Upper lobe of right lung (tissue), 1 donor: ENCODE measurements at places on chromosomes 4 and X. TPM values are rescaled to one million over a fixed set of nuclear protein-coding genes. Genes with fewer than 3 reads are reported as not detected.

TCEAL6 gene
- total RNA-seq: not detected

RBM47 gene
- 105 TPM for total RNA-seq

ESX1 gene
- total RNA-seq: not detected

WNK3 gene
- total RNA-seq: 1.8 TPM

UCP1 gene
- total RNA-seq: not detected

CXCL5 gene
- 7.2 TPM for total RNA-seq

GLRA3 gene
- not detected for total RNA-seq

FRG2 gene
- total RNA-seq: not detected

SYP gene
- total RNA-seq: 3.5 TPM

RAB40A gene
- total RNA-seq: 1.1 TPM

RNF212 gene
- 6.9 TPM for total RNA-seq

DNA sequence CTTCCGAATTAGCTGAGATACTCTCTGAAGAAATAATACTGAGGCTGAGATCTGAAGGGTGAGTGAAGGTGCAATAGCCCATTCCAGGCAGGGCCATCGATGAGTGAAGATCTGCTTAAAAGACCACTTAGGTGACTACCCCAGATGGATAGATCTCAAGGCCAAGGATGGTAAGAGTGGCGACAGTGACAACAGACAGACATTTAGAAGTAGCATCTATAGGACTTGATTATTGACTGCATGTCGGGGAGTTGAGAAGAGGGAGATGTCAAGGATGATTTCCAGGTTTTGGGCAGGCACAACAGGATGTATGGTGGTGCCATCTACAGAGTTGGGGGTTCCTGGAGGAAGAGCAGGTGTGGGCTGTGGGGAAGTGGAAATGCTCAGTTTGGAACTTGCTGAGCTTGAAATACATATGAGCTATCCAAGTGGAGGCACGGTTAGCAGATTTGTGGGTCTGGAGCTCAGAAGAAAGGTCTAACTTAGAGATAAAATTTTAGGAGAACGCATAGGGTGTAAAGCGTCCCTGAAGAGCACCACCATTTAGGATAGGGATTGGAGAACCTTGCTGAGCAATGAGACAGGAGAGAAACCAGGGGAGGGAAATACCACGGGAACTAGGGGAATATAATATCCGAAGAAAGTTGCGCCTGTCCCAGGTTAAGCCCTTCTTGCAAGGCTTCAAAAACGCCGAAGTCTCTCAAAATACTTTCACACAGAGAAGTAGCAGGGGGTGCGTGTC lies 688 bp downstream of the UFSP2 start:
- DNase-seq: no peak

GRCh38 chr4:3022112-3022511 lies 52.2 kb downstream of the HTT-AS start:
- no peak for DNase-seq

DNA sequence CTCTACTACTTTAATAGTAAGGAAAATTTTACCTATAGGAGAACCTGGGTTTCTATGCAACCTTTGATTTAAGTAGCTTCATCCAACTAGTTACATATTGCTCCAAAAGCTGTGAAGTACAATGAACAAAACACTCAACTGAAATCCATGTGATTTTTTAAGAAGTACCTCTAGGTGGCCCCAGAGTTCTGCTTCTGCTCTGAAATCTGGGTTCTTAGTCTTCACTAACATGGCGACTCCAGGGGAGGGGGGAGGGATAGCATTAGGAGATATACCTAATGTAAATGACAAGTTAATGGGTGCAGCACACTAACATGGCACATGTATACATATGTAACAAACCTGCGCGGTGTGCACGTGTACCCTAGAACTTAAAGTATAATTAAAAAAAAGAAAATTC lies 73.4 kb upstream of the MAGEB2 start:
- DNase-seq: no peak

- no peak for DNase-seq
These were observed 72.8 kb downstream of the SLC9A7 start for GRCh38 chrX:46686003-46686645.

DNA sequence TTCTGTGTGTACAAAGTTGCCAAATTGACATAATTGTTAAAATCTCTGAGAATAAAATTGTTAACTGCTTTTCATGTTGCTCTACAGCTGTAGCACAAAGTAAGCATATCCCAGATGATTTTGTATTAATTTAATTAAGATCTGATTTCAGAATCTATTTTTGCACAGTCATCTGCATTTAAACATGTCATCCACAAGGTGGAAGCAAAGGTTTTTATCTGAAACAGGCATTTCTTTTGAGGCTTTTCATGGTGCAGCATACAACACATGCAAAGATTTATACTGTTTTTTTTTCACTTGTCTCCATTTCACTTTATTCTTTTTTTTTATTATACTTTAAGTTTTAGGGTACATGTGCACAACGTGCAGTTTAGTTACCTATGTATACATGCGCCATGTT lies 51.2 kb downstream of the GC start:
- DNase-seq: no peak

DNA sequence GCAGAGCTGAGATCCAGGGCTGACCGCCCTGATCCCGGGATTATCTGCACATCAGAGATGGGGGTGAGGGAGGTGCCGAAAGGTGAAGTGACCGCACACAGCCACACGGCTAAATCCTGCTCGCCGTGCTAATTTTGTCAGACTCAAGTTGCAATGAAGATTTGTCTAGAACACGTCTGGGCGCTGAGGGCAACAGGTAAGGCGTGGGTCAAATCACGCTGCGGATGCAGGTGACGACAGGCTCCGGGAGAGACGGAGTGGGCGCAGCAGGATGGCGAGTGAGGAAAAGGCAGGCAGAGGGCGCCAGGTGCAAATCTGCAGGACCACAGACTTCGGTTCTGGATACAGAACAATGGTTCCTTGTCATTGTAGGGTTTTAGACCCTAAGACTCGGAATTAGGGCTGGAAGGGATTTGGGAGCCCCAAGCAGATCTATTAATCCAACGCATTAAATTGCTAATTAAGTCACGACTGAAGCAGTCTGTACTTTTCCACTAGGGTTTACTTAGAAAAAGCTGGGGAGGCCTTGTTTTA lies 1.9 kb upstream of the TBC1D14 start:
- DNase-seq: peak; percentile 80

GRCh38 chr4:81954271-81954670 lies 419.5 kb downstream of the HNRNPD start:
- no peak for DNase-seq

GRCh38 chr4:24104158-24104565 lies 214.3 kb upstream of the PPARGC1A start:
- DNase-seq: no peak

DNA sequence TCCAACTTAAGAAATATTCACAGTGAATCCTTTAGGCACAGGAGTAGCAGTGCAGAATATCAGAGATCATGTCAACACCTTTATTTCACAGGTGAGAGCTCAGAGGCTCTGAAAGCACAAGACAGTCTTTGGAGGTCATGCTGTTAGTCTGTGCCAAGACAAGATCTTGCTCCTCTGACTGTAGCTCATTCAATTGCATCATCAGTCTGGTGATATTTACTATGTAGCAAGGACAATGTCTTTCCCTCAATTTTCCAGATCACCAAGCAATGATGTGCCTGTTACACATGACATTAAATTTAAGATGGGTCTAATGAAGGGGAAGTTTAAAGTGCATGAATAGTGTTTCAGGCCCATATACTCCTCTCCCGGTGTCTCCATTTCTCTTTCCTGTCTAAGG lies 277.5 kb downstream of the IL15 start:
- DNase-seq: no peak

- no peak for DNase-seq
These were observed 105.4 kb downstream of the SYNPO2 start for GRCh38 chr4:118994030-118994429.

- DNase-seq: peak; percentile 13
These were observed 43.9 kb downstream of the C4orf50 start for GRCh38 chr4:5974321-5974720.

- DNase-seq: no peak
These were observed 6.8 kb downstream of the VGLL1 start for GRCh38 chrX:136538811-136539210.

GRCh38 chrX:74449937-74450330 lies 28.6 kb downstream of the SLC16A2 start:
- DNase-seq: no peak

DNA sequence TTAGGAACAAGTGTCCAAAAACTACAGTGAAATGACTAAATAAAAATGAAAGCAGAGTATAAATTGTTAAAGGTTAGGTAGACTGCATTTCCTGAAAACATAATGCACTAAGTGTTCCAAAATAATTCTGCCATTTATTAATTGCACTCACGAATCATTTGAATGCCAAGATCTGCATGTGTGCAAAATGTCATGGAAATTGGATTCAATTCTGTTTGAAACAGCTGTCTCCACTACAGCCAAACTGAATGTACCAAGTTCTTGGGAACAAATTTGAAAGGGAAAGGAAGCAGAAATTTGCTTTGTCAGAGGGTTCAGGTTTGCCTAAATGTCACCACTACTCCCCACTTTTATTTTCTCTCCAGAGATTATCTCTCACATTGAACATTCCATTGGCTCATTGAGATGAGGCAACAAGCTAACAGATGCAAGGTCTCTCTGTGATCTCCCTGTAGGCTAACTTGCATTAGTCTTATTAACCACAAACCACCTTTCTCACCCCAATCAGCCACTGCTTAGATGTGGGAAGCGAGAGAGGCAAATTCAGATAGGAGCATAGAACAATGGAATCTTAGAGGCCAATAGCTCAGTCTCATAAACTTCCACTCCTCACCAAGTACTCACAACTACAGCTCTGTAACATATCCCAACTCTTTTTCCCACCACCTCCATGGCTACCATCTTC lies 226.6 kb downstream of the KDR start:
- no peak for DNase-seq

DNA sequence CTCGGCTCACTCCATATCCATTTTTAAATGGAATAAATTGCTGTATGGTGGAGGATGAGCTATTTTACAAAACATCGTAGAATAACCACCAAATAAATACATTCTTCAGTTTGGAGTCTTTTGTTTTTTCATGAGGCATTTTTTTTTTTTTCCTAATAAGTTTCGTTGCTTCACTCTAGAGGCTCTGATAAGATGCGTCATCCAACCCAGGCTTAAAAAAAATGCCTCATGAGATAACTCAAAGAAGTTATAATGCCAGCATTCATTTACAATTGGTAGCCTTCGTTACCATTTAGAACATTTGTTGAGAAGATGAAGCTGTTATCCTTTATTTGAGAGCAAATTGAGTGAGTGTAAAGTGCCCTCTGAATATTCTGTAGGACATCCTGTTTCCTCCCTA lies 172.2 kb upstream of the CENPE start:
- DNase-seq: no peak

DNA sequence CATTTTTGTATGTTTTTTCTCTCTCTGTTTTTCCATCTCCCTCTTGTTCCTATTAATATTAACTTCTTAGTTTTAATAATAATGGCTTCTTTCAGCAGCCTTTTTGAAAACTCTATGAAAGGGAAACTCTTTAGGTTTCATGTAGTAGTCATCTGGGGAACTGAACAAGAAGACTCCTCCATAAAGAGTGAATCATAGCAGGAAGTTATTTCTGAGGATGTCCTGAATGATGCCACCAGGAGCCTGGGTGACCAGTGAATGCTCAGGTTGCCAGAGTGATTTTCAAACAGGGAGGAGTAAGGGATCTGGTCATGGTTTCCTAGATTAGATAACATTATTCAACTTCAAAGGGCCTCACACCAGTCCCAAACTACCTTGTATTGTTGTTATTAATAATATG lies 212.8 kb upstream of the PDE5A start:
- no peak for DNase-seq

- DNase-seq: no peak
These were observed 284.4 kb downstream of the AFF2 start for GRCh38 chrX:148784856-148785255.

DNA sequence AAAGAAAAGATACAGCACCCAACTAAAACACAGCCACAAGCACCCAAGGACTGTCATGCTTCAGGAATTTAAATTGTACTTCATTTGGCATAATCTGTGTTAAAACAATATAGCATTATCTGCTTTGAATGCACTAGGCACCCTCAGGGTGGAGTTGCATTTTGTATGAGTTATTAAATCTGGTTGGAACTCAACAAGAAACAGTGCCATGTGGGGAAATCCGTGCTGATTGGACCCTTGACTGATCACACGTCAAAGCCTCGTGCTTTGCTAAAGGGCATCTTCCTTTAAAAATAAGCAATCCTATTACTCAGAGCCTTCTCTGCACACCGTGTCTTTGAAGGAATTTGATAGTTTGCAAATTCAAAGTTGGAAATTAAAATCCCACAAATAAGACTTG lies 35.4 kb downstream of the IGFBP7 start:
- no peak for DNase-seq
